ENCODE measurements at places on chromosomes 11 and 22.

DNA sequence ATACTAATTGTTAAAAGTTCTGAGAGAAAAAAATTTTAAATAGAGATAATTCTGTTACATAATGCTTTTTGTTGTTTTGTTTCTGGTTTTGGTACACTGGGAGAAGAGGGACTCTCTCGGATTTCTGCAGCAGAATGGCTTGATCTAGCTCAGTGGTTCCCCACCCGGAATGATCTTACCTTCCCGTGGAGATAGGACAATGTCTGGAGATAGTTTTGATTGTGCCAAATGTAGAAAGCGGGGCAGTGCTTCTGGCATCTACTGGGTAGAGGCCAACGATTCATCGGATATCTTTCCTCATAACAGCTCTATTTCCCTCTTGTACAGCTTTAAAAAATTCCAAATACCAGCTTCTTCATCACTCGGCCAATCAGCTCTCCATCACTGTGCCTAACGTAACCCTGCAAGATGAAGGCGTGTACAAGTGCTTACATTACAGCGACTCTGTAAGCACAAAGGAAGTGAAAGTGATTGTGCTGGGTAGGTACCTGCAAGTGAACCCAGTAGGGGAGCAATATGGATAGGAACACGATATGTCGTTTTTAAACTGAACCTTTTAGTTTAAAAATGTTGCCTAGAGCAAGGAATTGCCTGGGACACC lies 13.2 kb downstream of the CRTAM start:
- no peak for DNase-seq

DNA sequence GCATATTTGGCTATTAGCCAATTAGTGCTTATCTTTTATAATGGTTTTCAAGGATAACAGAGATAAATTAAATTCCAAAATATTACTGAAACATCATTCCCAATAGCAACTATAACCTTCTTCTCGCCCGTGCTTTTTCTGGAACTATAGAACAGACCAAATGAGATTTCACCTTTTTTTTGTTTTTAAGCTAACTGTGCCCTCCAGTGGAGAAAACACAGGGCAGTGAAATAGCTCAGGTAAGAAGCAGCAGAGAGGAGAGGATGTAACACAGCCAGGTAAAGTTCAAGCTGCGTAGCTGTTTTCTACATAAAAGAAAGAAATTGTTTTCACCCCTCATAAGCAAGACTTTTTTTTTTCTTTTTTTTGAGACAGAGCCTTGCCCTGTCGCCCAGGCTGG lies 28.2 kb downstream of the HSD17B12 start:
- no peak for DNase-seq

- no peak for DNase-seq
Measured at GRCh38 chr11:34654483-34655334, 33.8 kb downstream of the EHF start.

- no peak for DNase-seq
Measured at GRCh38 chr22:28736301-28737155, 5.1 kb downstream of the CHEK2 start.

- DNase-seq = no peak
Measured at GRCh38 chr11:87879118-87879517, 296.1 kb downstream of the RAB38 start.

GRCh38 chr11:109059402-109059801 lies 362.6 kb upstream of the C11orf87 start:
- no peak for DNase-seq

- no peak for DNase-seq
Measured at GRCh38 chr11:126477535-126478305, 122.2 kb downstream of the ST3GAL4 start.

GRCh38 chr11:110301032-110301431 lies 4.6 kb upstream of the RDX start:
- DNase-seq = no peak

- no peak for DNase-seq
Measured at GRCh38 chr22:27794226-27794625, 7.3 kb downstream of the MN1 start.

All from stimulated activated CD4-positive, alpha-beta T cell treated with anti-CD3 and anti-CD28 coated beads, TNF-alpha, amount 100 ng/mL, for 1 hour (primary cell).